ENCODE measurements at places on chromosomes 4 and X.

DNA sequence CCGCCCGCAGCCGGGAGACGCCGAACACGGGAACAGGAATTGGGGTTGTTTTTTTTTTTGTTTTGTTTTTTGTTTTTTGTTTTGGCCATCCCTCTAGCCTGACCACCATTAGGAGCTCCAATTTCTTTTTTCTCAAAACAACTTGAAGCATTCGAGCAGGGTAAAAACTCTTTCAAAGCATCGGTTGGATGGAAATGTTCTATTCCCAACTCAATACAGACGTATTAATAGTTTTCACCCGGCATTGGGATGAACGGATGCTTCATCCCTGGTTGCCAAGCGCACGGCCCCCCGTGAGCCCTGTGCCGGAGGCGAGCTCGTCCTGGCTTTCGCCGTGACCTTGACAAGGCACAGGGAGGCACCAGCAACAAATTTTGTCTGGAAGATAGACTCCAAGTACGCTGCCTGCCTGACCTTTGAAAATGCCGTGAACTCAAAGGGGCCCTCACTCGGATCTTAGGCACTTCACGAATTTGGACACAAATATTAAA, 352 bp upstream of the MAP3K15 start:
- DNase-seq = no peak

DNA sequence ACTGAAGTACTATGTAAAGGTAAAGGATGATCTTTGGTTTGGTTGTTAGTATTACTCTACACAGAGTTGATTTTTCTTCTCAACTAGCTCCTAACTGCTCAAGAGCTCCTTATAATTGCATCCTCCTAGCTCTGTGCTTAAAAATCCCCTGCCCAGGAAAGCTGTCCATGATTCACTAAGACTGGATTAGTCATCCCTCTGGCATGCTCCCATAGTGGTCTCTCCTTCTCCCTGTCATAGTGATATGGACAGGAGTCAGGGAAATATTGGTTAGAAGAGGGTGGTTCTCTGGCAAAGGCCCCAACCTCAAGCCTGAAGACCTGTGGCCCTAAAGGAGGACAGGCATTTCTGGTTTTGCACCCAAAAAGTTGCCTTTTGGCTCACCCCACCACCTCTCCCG, 242.3 kb upstream of the KCNIP4 start:
- DNase-seq = no peak

DNA sequence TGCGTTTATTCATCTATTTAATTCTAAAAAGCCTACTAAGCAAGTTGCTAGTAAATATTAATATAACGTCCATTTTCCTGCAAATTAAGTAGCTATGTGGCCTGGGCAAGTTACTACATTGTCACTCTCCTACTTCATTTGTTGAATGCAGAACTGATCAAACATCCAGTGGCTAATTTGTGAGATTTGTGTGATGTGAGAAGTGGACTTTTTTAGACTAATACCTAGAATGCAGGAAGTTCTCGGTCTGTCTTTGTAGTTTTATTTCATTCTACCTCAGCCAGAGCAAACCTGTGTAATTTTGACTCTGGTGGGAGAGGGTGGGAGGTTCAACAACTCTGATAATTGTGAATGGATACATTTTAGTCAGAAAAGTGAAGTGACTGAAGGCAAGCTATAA, 840 bp downstream of the GUF1 start:
- DNase-seq = no peak

DNA sequence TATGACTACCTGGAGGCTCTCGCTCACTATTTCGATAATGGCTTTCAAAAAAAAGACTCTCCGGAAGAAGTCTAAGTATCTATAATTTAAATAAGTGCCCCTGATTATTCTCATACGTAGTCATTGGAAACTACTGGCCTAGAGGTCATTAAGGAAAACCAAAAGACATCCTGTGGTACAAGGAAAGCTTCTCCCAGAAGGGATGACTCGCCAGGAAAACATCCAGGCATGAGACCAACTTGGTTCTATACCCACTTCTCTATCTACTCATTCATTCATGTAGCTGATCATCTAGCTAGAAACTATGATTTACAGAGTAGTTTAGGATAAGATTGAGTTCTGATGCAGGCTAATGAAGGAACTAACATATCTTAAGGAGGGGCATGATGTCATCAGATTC, 37.7 kb downstream of the SOX3 start:
- no peak for DNase-seq

Data from activated T-helper 1 cell treated with Interleukin-2 at 50 U/mL for 16 hours (primary cell).